ENCODE measurements at places on chromosomes 12 and 14.

GRCh38 chr14:34368971-34369647 lies 92.9 kb downstream of the SPTSSA start:
- no peak for DNase-seq

GRCh38 chr14:35285168-35286002 lies 6.8 kb upstream of the PSMA6 start:
- no peak for DNase-seq

DNA sequence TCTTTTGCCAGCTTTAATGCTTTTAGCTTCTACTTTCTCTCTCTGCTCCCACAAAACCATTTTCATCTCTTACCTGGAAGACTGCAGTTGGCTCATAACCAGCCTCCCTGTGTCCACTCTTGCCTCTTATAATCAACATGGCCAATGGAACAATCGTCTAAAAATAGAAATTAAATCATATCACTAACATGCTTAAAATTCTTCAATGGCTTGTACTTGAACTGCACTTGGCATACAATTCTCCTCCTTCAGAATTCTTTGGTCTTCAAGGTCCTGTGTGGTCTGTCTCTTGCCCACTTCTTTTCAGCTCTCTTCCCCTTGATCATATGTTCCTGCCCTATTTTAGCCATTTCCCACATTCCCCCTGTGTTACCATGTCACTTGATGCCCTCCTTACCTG lies 342.2 kb downstream of the ATP23 start:
- no peak for DNase-seq

DNA sequence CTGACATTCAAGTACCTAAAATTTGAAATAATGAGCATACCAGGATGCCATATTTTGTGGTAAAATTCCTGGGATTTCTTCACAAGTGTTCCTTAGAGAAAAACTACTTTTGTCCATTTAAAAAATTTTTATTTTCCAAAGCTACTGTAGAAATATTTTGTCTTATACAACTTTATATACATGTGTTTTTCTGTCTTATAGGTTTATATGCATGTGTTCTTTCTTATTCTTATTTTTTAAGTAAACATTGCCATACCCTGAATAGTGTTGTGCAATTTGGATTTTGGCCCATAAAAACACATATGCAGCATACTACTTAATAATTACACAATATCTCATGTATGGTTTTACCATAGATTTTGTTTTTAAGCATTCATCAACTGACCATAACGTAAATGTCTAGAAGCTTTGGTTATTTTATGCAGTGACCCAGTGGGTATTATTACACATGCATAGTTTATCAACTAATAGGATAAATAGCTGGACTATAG lies 1107.4 kb upstream of the SEL1L start:
- DNase-seq, result no peak

DNA sequence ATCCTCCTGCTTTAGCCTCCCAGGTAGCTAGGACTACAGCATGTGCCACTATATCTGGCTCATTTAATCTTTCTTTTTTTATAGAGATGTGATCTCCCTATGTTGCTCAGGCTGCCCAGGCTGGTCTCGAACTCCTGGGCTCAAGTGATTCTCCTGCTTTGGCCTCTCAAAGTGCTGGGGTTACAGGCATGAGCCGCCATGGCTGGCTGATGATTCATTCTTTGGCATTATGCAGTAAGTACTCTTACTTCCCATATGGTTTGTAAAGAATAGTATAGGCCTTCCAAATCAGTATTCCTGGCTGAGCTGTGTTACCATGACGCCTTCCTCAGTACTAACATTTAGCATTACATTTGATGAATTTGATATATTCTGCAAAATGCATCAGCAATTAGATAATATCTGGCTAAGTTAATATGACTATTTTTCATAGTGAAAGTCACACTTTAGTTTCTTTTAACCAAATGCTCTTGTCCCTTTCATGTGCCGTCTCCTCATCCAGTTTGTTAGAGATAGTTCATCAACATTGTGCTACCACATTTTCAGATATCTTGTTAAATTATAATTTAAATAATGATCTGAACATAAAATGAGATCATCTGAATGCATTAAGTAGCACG lies 3.2 kb upstream of the MIA2 start:
- no peak for DNase-seq

- no peak for DNase-seq
Measured at GRCh38 chr12:88691811-88692210, 111.5 kb upstream of the KITLG start.
